ENCODE measurements at places on chromosomes 11 and 22.

DNA sequence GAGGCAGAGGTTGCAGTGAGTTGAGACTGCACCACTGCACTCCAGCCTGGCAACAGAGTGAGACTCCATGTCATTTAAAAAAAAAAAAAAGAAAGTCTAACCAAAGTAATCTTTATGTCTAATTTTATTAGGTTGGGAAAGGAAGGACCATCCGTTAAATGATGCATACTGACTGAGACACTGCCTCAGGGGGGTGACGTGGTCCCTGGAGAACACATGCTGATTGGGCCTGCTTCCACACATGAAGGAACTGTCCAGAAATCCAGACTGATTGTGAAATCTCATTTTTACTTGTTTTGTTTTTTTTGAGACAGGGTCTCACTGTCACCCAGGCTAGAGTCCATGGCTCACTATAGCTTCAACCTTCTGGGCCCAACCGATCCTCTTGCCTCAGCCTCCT, 5.5 kb downstream of the SF3A1 start:
- DNase-seq = no peak

GRCh38 chr11:63146581-63146980, 2.6 kb upstream of the SLC22A24 start:
- DNase-seq = no peak

GRCh38 chr11:21257461-21257860, 588.1 kb downstream of the NELL1 start:
- DNase-seq = no peak

DNA sequence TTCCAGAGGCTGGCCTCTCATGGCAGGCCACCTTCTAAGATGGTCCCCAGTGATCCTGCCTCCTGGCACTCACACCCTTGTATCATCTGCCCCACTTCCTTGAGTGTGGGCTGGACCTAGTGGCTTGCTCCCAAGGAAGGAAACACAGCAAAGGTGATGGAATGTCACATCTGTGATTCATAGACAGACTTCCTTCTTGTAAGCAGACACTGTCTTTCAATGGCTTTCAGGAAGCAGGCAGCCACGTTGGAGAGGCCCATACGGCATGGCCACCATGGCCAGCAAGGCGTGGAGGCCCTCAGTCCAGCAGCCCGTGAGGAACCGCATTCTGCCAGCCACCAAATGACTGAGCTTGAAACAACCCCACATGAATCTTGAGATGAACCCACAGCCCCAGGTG, 11.3 kb downstream of the LMO1 start:
- no peak for DNase-seq

GRCh38 chr22:30857791-30858190, 110.8 kb downstream of the MORC2 start:
- no peak for DNase-seq

DNA sequence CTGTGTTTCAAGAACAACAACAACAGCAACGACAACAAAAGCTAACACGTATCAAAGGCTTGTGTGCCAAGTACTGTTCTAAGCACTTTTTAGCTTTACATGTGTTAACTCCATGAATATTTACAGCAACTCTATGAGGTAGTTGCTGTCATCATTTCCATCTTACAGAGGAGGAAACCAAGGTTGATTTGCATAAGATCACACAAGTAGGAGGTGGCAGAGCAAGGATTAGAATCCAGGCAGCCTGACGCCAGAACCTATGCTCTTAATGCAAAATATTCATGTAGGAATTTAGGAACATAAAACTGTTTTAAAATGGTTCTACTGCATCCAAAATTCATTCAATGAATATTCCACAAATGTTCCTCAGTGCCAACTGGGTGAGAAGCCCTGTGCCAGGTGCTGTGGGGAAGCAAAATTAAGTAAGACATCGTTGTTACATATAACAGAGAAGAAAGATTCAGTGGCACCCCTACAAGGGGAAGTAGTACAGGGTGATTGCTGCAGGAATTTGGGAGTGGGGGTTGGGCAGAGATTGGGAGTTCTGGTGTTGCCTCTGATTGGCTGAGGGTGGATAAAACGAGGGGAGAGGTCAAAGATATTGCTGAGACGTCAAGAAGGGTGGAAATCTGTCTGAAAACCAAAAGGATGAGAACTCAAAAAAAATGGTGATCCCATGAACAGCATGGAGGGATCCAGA, 86.1 kb upstream of the ARHGAP20 start:
- no peak for DNase-seq

DNA sequence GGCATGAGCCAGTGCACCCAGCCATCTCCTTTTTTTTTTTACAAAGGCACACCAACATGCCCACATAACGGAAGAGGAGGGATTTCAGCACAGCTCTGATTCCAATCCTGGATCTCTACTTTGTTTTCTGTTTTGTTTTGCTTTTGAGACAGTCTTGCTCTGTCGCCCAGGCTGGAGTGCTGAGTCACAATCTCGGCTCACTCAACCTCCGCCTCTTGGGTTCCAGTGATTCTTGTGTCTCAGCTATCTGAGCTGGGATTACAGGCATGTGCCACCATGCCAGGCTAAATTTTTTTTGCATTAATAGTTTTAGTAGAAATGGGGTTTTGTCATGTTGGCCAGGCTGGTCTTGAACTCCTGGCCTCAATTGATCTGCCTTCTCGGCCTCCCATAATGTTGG, 28.1 kb downstream of the VSTM5 start:
- no peak for DNase-seq

GRCh38 chr11:2268729-2269600, 1.4 kb downstream of the ASCL2 start:
- no peak for DNase-seq

- no peak for DNase-seq
These were observed 2.2 kb downstream of the SLC39A13 start for GRCh38 chr11:47410370-47411264.

- no peak for DNase-seq
These were observed 1.1 kb downstream of the EWSR1 start for GRCh38 chr22:29269230-29269604.

DNA sequence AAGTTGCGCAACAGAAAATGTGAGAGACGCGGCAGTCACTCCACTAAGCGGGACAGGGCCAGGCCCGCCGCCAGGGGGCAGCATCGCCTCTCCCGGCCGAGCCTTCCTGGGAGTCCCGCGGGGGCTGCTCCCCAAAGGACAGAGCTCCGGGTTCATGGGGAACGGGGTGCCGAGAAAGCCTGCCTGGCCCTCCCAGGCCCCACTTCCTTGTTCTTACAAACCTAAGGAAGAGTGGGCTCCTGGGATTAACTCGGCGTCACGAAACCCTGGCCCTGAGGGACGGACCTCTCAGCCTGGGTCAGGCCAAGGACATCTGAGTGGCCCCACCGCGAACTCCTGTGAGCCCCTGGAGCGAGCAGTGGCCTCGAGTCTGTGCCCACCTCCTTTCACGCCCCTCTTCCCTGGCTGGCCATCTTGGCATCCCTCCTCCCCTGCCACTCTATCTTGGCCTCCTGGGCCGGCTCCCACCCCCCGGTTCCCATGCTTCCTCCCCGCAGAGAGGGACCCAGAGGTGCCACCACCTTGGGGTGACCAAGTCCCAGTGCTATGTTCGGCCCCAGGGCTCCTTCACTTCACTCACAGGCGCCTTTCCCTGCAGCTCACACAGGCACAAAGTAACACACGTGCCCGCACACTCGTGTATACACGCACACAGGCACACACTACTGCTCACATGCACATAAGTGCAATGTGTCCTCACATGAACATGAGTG, 99.9 kb upstream of the FGF3 start:
- no peak for DNase-seq

- DNase-seq = no peak
These were observed 117.8 kb downstream of the SERGEF start for GRCh38 chr11:17894929-17895658.

GRCh38 chr11:12901874-12902481, 107.1 kb upstream of the RASSF10 start:
- no peak for DNase-seq

DNA sequence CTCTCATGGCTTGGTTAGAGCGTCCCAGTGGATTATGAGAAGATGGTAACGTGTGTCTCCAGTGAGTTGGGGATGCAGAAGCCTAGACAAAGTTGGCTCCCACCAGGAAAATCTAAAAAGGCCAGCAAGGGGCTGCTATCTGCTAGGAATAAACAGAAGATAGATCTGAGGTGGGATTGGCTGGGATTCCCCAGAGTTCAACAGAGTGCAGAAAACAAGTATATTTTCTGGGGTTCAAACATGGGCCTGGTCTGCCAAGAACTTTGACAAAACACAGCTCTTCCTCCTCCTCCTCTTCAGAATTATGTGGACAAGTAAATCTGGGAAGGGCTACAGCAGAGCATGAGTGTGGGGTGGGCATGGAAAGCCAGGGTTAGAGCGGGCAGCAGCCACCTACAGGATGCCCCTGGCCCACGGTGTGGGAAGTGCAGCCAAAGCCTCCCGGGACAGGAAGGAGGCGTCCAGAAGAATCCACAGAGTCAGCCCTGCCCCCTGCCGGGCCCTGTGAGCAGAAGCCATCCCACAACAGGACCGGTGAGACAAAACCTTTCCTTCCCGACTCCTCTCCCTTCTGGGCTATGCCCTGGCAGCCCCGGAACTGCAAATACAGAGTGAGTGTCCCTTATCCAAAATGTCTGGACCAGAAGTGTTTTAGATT, 67.1 kb downstream of the CD82 start:
- DNase-seq = no peak

GRCh38 chr22:38957808-38958650, 620 bp downstream of the APOBEC3A start:
- no peak for DNase-seq

All from esophagus squamous epithelium (tissue), 5 donors.